Thymus (tissue), 14 donors: ENCODE measurements at places on chromosomes 12 and 14.

- DNase-seq: no peak
Measured at GRCh38 chr12:124538194-124539082, 29.0 kb downstream of the NCOR2 start.

- no peak for DNase-seq
Measured at GRCh38 chr12:106081606-106082005, 57.1 kb downstream of the NUAK1 start.

DNA sequence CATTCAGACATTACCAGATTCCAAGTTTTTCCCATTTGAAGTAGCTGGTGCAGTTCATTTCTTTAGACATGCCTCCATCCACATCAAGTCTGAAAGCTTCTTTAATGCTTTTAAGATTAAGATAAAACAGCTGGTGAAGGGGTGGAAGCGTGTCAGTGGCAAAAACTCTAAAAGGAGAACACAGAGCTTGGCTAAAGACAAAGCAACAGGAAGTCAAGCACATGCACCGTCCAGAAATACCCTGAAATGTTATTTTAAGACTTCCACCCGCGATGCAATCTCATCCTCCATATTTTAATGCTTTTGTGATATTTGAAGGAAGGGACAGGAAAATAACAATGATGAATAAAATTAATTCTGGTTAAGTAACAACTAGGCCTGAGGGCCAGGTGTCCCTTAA is 31.8 kb downstream of the PPM1H start:
- no peak for DNase-seq

GRCh38 chr12:124726596-124727263 is 136.9 kb downstream of the SCARB1 start:
- DNase-seq: no peak

GRCh38 chr14:98705871-98706300 is 566.1 kb downstream of the BCL11B start:
- DNase-seq: no peak

DNA sequence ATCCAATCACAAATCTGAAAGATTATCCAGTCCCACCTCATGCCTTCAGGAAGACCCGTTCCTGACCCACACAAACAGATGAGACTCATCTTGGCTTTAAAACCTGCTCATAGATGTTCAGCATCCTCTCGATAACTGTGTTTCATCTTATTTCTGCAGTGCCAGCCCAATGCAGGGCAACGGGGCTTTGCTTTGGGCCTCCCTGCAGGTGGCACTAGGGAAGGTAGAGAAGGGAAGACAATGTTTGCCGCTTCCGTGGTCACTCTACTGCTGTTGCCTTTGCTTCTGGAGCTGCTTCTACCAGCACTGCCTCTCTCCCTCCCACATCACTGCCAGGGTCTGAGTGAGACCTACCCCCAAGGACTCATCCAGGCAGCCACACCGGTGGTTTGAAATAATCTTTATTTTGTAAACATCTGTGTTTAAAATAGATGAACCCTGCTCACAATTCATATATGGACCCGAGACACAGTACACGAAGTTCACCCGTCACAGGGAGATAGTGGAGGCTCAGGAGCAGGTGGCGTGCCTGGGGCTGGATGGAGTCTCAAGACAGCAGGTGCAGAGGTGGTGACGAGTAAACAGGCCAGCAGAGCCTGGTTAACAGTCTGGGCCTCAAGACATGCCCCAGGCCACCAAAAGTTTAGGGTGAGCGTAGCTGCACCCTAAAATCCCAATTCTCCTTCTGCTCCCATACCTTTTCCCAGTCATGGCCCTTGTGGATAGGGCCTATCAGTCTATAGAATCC is 3.1 kb upstream of the GPX2 start:
- DNase-seq: no peak

- peak; percentile 67 for DNase-seq
Measured at GRCh38 chr12:56007564-56008559, 10.8 kb downstream of the SUOX start.
